Airway epithelial cell (primary cell): ENCODE measurements at places on chromosomes 2 and 18. TPM values are rescaled to one million over a fixed set of nuclear protein-coding genes. Genes with fewer than 3 reads are reported as not detected.

The CD226 gene
- total RNA-seq = 0.14 TPM in 1 of 2 replicates, not detected in the other

The SCYGR8 gene
- not detected in 2 replicates for total RNA-seq

The SPEG gene
- 7.5 and 9.0 TPM in 2 replicates for total RNA-seq

The TACR1 gene
- not detected in 2 replicates for total RNA-seq

The MAPK4 gene
- total RNA-seq = not detected in 2 replicates

The NETO1 gene
- 0.14 TPM in 1 of 2 replicates, not detected in the other for total RNA-seq

The VWA3B gene
- not detected in 2 replicates for total RNA-seq

The CLIP4 gene
- 18.6 and 21.9 TPM in 2 replicates for total RNA-seq

The CHRNG gene
- not detected in 2 replicates for total RNA-seq

The TTLL4 gene
- total RNA-seq = 12.3 and 15.0 TPM in 2 replicates

The FHOD3 gene
- 18.7 and 23.2 TPM in 2 replicates for total RNA-seq

The PSMD14 gene
- total RNA-seq = 99.0 and 140 TPM in 2 replicates

The MRPL53 gene
- 43.9 and 74.0 TPM in 2 replicates for total RNA-seq

The PIEZO2 gene
- total RNA-seq = 0.09 and 0.78 TPM in 2 replicates

The ALLC gene
- total RNA-seq = not detected in 2 replicates

The ASAP2 gene
- 15.3 and 21.3 TPM in 2 replicates for total RNA-seq

The SP9 gene
- not detected in 2 replicates for total RNA-seq

The ADD2 gene
- not detected in 2 replicates for total RNA-seq

The OBSL1 gene
- total RNA-seq = 35.3 and 35.9 TPM in 2 replicates

The FAP gene
- 3.2 and 4.3 TPM in 2 replicates for total RNA-seq

The TUBA4B gene
- not detected in 2 replicates for total RNA-seq

The DSEL gene
- 1.4 TPM in 2 replicates for total RNA-seq

The POTEJ gene
- not detected in 2 replicates for total RNA-seq

The DQX1 gene
- 5.3 and 6.7 TPM in 2 replicates for total RNA-seq

The ALPI gene
- total RNA-seq = not detected in 2 replicates

The OSBPL6 gene
- 1.6 and 3.9 TPM in 2 replicates for total RNA-seq
